Activated CD4-positive, alpha-beta T cell treated with anti-CD3 and anti-CD28 coated beads, Interleukin-2, amount 50 U/mL, for 4 hours (primary cell): ENCODE measurements at places on chromosomes 13 and 19.

GRCh38 chr19:3146677-3147100 is 10.9 kb downstream of the GNA15 start:
- peak; percentile 61 for DNase-seq

GRCh38 chr13:74035896-74036295 is 98.3 kb downstream of the KLF12 start:
- no peak for DNase-seq

DNA sequence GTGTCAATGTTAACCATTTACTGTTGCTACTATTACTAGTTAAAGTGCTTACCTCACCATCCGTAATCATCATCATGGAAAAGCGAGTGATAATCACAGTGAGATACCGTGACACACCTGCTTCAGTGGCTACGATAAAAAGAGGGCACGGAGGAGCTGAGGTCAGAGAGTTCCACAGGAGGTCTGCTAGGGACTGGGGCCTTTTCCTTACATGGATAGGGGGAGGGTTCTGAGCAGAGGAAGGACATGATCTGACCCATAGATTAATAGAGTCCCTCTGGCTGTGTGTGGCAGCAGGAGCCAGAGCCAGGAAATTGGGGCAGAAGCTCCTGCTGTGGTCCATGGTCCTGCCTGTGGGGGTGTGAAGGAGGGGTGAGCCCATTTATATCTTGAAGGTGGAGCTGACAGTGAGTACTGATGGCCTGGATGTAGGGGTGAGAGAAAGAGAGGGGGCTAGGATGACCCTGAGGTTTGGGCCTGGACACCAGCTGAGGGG is 136.7 kb downstream of the SIPA1L3 start:
- DNase-seq = no peak

GRCh38 chr13:101942038-101942437 is 459.8 kb downstream of the FGF14 start:
- no peak for DNase-seq

GRCh38 chr13:87107651-87108050 is 563.5 kb upstream of the SLITRK5 start:
- no peak for DNase-seq

DNA sequence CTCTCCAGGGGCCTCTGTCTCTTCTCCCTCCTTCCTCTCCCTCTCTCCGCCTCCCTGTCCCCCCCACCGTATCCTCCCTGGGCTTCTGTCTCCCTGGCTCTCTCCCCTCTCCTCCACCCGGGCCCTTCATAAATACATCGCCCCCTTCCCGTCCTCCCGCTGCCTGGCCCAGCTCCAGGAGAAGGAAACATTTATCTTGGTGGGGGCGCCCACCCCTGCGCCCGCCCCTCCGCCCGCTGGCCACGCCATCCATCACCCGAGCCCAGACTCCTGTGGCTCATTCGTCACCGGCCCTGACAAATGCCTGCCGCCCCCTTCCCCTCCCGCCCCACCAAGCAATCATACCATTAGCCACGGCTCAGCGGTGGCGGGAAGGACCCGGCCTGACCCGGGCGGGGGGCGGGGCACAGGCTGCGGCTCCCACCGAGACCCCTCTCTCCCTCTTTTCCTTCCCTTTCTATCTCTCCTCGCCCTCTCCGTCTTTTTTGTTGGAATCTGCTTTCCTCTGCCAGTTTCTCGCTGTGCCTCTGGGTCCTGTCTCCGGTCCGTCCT is 2.6 kb upstream of the MEIS3 start:
- DNase-seq = no peak

DNA sequence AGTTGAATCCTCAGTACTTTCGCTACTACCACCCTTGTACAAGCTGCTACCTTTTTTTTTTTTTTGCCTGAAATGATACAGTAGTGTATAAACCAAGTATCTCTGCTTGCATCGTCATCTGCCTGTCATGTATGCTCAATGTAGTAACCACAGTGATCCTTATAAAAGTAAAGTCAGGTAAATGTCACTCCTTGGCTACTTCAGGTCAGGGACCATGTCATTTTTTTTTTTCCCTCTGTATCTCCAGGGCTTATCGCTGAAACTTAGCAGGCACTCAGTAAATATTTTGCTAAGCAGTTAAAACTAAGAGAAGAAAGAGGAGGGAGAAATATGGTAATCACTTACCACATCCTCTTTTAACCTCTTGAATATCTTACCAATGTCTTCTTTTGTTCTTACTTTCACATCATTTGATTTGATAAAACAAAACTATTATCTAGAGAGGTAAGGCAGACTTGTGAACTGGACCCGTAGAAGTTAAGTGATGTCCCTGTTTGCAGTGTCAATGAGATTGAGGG is 96.8 kb upstream of the KLF12 start:
- no peak for DNase-seq

- DNase-seq = no peak
These were observed 175.2 kb downstream of the ENOX1 start for GRCh38 chr13:43611281-43612273.

- no peak for DNase-seq
These were observed 3.8 kb downstream of the LENG1 start for GRCh38 chr19:54155694-54156093.

- no peak for DNase-seq
These were observed 1.8 kb downstream of the TMEM86B start for GRCh38 chr19:55226788-55227187.

DNA sequence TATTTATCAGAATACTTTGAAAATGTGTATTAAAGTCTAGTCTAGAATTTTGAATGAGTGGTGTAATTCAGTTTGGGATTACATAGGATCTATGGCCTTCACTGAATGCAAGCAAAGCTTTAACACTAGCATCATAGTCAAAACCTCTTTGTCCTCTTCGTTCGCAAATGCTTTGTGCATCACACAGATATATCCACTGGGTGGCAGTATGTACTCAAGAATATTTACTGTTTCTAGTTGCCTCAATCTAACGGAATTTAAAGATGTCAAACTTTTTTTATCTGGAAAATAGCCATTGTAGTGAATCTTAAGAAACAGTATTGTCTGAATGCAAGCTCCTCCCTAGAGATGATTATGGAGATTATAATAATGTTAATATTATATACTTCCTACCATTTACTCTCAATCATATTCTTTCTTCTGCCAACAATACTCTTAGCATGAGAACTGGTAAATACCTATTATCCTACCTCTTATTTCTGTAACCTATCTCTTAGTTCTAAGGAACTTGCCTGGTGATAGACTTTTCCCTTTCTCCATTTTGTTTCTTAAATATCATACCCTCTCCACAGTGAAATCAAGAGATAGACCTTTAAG is 25.8 kb downstream of the LACC1 start:
- DNase-seq = no peak

DNA sequence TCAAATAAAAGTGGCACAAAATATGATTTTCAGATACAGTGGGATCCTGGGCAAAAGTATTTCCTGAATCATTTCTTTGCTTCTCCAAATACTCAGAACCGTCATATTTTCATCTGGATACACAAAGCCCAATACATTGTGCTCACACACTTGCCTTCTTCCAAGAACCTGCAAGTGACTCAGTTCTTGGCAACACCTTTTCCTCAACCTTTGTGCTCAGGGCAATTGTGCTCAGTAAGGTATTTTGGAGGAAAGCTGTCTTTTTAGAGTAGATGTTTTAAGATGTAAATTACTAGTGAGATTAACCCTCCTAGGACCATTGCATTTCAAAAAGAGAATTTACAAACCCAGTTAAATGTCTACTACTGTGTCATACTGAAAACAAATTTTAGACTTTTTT is 233.5 kb downstream of the EFNB2 start:
- no peak for DNase-seq
